ENCODE measurements at places on chromosomes 12 and 14.
A peak's percentile ranks its signal among the peaks of the same experiment; 100 is the strongest.

- DNase-seq, result no peak
Measured at GRCh38 chr12:15863372-15863771, 18.8 kb upstream of the STRAP start.

GRCh38 chr14:74299061-74299545 lies 3.6 kb downstream of the ABCD4 start:
- no peak for DNase-seq

GRCh38 chr12:104769144-104769561 lies 188.9 kb downstream of the SLC41A2 start:
- DNase-seq, result no peak

DNA sequence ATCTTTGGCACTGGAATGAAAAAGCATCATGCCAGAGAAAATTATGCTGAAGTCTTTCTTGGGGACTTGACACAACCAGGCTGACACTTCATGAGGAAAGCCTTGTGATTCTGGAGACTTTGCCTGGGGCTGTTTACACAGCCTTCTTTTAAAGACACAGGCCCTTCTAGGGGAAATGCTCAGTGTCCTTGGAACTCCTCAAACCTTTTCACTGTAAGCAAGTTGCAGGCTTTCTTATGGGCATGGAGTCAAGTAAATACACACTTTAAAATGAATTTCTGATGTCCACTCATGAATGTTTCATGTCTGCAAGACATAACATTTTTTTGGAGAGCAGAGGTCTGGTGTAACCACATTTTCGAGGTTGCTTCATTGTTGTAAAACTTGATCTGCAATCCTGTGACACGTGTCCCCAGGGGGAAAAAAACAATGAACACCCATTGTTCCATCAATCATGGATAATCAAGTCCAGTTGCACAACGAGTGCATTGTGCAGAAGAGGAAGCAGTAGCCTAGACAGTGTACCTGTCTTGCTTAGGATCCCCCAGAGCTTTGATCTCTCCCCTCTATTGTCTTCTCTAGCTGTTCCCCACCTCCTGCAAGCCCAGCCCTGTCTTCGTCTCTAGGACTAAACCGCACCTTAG lies 155.1 kb upstream of the PRICKLE1 start:
- no peak for DNase-seq

- DNase-seq, result no peak
Measured at GRCh38 chr14:32587461-32587860, 258.4 kb downstream of the AKAP6 start.

DNA sequence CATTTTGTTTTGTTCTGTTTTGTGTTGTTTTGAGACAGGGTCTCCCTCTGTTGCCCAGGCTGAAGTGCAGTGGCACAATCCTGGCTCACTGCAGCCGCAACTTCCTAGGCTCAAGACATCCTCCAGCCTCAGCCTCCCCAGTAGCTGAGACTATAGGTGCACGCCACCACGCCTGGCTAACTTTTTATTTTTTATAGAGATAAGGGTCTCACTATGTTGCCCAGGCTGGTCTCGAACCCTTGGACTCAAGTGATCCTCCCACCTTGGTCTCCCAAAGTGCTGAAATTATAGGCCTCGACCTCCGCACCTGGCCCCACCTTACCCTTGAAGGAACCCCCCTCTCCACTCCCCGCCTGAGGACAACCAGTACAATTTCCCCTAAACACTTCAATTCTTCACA lies 7.5 kb upstream of the IFT81 start:
- no peak for DNase-seq

GRCh38 chr12:70989232-70989631 lies 68.7 kb upstream of the PTPRR start:
- no peak for DNase-seq

GRCh38 chr14:37596790-37597472 lies 1.5 kb downstream of the TTC6 start:
- DNase-seq, result no peak

- DNase-seq, result no peak
Measured at GRCh38 chr12:111355201-111355925, 13.5 kb downstream of the PHETA1 start.

GRCh38 chr14:79436335-79436734 lies 775.0 kb downstream of the DIO2 start:
- DNase-seq, result no peak

DNA sequence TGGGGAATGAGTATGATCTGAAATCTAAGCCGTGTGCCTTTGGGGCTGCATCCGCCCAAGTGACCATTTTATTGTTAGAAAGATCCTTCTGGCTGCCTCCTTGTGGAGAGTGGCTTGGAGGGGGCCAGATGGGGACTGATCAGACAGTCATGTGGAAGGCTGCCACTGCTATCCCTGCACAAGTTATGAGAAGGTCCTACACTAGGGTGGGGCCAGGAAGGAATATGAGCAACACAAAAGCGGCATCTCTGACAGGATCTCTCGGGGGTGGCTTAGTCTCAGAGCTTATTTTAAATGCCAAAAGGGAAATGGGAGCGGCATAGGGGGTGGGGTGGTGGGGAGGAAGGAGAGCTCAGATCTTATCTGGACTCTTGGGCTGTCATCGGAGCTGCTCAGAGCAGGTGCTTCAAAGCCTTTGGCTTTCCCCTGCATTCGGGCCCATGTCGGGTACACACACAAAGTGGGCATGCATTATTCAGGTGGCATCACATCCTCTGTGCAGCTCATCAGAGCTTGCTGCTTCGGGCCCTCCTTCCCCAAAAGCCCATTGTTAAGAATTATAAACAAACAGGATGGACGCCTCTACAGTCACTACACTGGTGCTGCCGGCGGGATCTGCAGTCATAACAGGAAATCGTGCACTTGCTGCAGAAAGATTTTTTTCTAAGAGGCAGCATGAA lies 805.4 kb downstream of the VRK1 start:
- DNase-seq, result peak; percentile 57

GRCh38 chr14:71532790-71533189 lies 399.4 kb upstream of the RGS6 start:
- DNase-seq, result no peak

DNA sequence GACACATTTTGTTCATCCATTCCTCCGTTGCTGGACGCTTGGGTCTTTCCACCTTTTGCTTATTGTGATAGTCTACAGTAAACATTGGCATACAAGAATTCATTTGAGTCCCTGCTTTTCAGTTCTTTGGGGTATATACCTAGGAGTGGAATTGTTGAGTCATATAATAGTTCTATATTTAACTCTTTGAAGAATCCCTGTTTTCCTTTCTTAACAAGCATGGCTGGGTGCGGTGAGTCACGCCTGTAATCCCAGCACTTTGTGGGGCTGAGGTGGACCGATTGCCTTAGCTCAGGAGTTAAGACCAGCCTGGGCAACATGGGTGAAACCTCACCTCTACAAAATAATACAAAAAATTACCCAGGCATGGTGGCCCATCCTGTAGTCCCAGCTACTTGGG lies 75.4 kb downstream of the CCDC92 start:
- no peak for DNase-seq

DNA sequence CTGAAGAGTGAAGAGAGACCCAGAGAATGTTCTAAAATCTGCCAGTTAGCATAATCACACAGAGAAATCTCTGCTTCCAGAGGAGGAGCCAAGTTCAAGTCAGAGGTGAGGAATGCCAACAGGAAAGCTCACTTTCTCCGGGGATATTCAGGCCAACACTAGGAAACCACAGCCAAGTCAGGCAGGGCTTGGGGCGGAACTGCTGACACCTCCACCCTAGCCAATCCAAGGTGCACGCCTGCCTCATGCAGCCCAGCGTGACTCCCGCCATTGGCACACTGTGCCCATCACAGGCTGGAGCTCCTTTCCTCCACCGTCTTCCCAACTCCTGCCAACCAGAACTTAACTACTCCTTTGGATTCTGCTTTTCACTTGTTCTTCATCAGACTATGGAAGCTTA lies 374.3 kb upstream of the CCDC196 start:
- DNase-seq, result no peak

DNA sequence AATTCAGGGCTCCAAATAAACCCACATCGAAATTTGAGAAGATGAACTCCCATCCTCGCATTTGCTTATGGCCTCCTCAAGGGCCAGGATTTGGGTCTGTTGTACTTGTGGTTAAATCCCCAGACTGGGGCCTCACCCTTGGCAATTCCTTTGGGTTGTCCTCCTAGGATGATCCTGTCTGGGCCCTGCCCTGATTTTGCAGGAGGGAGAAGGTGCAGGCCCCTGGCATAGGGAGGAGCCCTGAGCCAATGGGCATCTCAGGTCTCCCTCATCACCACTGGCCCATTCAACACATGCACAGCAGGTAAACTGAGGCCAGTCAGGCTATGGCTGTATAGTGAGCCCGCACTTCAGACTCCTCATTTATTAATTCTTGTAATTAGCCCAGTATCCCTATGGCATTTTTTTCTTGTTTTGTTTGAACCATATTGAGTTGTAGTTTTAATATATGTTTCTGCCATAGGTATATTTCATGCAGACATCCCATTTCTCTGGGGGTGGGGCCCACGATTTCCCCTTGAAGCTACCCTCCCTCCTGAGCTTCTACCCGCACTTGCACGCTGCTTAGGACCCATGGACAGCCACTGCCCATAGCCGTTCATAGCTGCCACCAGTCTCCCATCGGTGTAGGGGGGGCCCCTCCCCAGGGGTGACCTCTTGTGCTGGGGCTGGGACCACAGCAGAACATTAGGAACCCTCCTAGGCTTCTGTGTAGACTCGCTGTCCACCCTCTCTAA lies 67.1 kb upstream of the DDX11 start:
- no peak for DNase-seq

- no peak for DNase-seq
Measured at GRCh38 chr12:116483959-116484750, 75.0 kb upstream of the MAP1LC3B2 start.

- no peak for DNase-seq
Measured at GRCh38 chr12:71216725-71217579, 59.2 kb upstream of the TSPAN8 start.

DNA sequence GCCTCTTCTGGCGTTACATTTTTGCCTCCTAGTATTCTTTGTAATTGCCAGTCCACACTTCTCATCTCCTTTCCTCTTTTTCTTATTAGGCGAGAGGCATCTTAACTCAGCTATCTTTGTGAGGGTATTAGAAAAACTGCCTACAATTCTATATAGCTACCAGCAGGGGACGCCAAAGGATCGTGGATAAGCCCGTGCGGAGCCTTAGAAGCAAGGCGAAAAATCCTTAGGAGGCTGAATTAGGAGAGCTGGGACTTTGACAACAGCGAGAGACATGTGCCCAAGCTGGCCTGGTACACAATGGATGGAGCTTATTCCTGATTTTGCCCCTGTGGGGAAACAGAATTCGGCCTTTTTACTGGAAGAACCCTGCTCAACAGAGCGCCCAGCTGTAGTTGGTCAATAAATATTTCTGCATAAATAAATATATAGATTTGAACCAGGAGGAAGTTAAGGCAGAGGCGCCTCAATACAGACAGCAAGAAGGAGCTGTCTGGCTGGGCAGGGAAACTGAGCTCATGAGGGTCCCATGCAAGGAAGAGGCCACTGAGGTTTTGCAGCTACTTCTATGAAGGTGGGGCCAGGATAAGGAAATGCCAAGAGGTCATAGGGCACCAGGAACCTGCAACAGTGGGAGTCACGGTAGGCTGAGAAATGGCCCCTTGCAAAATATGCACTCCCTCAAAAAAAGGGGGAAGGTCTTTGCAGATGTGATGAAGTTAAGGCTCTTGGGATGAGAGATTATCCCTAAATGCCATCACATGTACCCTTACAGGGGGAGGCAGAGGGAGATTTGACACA lies 14.6 kb upstream of the RBM19 start:
- no peak for DNase-seq

- DNase-seq, result peak; percentile 69
Measured at GRCh38 chr14:57317248-57317833, 48.6 kb downstream of the AP5M1 start.

DNA sequence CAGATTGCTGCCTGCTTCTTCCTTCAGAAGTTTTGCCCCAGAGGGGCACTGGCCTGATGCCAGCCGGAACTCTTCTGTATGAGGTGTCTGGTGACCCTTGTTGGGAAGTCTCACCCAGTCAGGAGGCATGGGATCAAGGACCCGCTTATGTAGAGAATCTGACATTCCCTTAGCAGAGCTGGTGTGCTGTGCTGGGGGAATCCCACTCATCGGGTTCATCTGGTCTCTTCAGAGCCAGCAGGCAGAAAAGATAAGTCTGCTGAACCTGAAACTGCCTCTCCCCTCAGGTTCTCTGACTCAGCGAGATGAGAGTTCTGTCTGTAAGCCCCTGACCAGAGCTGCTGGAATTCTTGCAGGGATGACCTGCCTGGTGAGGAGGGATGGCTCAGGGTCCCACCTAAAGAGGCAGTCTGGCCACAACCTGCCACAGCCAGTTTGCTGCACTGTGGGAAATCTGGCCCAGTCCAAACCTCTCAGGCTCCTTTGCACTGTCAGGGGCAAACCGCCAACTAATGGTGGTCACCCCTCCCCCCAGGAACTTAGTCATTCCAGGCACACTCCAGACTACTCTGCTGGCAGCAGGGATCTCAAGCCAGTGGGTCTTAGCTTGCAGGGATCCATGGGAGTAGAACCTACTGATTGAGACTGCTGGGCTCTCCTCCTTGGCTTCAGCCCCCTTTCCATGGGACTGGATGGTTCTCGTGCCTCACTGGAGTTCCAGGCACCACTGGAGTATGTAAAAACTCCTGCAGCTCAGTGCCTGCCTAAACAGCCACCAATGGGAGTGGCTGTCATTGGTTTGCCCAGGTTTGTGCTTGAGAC lies 4.1 kb downstream of the CLEC2D start:
- no peak for DNase-seq

- no peak for DNase-seq
Measured at GRCh38 chr14:50021261-50022031, 94.9 kb downstream of the VCPKMT start.

DNA sequence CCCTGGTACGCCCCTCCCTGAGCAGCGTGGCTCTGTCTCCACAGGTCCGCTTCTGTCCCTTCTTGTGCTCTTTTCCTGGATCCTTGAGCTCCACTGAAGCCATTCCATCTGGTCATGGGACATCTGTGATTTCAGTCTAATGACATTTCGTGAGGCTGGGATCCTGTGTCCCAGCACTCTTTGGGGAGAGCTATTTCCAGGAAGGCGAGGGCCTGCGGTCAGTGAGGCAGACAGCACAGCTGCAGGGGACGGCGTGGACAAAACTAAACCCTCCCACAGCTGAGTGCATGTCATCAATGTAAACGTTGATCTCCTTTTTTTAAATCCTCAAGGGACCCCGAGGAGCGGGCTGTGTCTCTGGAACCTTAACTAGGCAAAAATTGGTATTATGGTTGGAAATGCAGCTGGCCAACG lies 127.7 kb downstream of the DACT1 start:
- DNase-seq, result no peak

All from activated T-cell treated with anti-CD3 and anti-CD28 coated beads for 1 hour (primary cell).